ENCODE measurements at places on chromosomes 2 and 18. TPM values are rescaled to one million over a fixed set of nuclear protein-coding genes. Genes with fewer than 3 reads are reported as not detected.

Gene GDF7
- total RNA-seq: not detected

Gene KCNG3
- total RNA-seq: not detected

Gene PARD3B
- 15.9 TPM for total RNA-seq

Gene HES6
- total RNA-seq: 1.6 TPM

Gene L3MBTL4
- not detected for total RNA-seq
